Stimulated activated CD4-positive, alpha-beta T cell treated with anti-CD3 and anti-CD28 coated beads, Interleukin-1b, Interleukin-23, amount 100 ng/mL, for 1 hour (primary cell): ENCODE measurements at places on chromosomes 7 and 10.

- no peak for DNase-seq
Measured at GRCh38 chr7:1062296-1063294, 18.2 kb downstream of the GPR146 start.

DNA sequence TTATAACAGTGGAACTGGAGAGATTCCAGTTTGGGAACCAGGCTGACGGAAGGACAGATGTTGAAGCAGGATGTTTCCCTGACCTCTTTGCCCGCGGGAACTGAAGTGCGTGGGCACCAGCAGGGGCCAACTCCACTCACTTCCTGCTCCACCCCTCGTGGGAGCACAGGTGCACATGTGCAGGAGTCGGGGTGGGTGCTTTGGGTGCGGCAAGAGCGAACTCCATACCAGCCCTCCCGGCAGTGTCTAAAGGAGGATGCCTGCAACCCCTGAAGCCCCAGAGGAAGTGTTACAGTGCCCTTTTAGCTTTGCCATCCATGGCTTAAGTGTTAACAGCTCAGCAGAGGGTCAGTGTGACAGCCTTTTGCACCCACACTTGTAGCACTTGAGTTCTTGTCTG lies 27.4 kb upstream of the UBE3C start:
- DNase-seq = no peak

DNA sequence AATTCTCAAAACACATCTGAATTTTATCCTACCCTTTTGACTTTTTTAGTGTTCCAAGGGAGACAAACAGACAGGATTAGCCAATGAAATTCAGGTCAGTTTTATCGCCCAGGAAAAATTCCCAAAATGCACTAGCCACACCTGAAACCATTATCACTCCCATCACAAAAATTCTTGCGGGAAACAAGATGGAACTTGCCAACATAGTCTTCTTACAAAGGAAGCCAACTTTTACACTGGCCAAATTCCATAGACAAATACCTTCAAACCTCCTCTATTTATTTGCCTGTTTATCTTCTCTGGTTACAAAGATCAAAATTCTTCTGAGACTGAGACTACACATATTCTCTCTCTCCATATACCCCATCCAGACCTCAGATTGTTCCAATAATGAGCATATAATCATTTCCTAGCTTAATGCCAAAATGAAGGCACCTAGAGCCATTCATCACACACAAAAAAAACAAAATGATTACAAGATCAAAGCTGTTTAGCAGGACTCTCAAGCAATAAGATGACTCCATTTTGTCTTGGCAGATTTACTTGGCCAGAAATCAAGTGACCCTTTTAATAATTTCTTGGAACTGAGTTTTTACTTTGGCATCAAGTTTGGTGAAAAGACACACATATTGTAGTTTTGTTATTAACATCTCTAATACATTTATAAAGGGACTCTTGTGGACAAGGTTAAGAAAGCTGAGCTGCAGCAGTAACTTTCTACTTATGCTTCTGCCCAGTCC lies 30.2 kb downstream of the MET start:
- no peak for DNase-seq

GRCh38 chr10:89209718-89210117 lies 2.6 kb upstream of the CH25H start:
- DNase-seq = no peak

DNA sequence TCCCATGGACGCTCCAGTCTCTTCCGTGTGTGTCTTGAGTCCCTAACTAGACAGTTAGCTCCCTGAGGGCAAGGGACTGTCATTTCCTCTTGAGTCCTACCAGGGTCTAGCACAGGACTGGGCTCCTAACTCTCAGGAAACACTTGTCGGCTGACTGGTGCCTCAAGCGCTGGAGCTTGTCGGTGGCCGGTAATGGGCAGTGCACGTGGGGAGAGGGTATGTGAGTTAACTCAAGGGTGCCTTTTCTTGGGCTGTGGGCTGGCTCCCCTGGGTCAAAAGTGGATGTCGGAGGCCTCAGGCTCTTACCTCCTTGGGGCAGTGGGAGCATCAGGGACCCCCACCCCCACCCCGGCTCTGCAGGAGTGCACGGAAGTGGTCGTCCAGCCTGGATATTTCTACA lies 32.9 kb downstream of the ZNF775 start:
- DNase-seq = no peak

DNA sequence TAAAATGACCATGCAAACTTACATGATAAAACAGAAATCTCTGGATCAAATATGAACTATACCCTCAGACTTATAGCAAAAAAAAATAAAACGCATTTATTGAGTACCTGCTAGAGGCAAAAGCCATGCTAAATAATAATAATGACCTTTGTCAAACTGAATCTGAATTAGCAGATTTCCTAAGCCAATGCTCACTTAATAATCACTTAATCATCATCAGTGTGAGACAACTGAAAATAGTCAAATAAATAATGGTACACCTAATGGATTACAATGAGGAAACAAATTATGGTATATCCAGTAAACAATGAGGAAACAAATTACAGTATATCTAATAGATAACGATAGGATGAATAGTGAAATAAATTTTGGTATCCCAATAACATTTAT lies 37.6 kb downstream of the COL1A2 start:
- no peak for DNase-seq

GRCh38 chr10:63653747-63654146 lies 132.5 kb downstream of the REEP3 start:
- no peak for DNase-seq
